Sigmoid colon (tissue), 7 donors: ENCODE measurements at places on chromosomes 11 and 22.

DNA sequence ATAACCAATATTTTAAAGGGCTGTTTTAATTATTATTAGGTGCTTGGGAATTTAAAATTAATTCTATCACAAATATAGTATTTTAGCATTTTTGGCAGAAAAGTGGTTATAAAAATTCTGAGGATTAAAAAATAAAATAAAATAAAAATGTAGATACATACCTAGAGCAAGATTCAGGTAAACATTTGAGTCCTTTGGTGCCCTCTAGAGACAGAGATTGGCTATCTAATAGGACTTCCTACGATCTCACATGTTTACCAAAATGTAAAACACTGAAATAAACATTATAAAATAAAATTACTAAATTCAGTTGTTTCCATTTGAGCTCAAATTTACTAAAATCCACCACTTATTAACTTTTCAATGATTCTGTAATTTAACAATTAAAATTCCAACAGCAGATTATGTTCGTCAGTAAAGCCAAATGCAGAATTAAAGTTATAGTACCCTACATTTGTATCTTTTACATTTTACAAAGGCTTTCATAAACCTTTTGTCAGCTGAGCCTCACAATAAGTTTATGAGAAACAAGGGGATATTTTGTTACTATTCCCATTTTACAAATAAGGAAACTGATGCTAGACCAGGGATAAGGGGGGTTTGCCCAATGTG is 27.7 kb downstream of the SLC36A4 start:
- no peak for DNase-seq

DNA sequence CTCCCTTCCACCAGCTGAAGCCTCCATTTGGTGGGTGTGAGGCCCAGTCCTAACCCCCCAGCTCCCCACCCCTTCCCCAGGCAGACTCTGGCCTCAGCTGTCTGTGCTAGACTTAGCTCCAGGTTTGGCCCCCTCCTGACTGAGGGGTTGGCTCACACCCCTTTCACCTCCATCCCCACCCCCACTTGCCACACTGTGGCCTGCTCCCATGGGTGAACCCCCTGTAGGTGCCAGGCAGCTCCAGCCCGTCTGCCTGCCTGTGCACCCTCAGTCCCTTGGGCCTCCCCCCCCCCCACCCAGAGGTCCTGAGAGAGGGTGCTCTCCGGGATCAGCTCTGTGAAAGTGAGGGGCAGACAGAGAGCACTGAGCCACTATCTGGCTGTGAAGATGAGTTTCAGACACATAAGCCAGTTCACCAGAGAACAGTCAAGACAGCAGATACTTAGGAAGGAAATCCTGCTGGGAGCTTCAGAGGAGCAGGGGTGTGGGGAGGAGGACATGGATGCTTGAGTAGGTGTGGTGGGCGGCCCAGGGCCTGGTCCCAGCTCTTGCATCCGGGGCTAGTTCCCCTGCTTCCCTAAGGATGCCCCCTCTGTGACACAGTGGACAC is 36.2 kb downstream of the PPM1F start:
- DNase-seq: no peak

- no peak for DNase-seq
Observed at GRCh38 chr11:58912124-58912523, 27.2 kb upstream of the GLYATL1 start.

GRCh38 chr11:111429066-111429506 is 50.0 kb upstream of the POU2AF1 start:
- DNase-seq: peak; percentile 81

GRCh38 chr11:5257296-5257695 is 2.7 kb upstream of the HBG2 start:
- no peak for DNase-seq

- no peak for DNase-seq
Observed at GRCh38 chr22:25282346-25282670, 62.9 kb downstream of the CRYBB2 start.

- DNase-seq: no peak
Observed at GRCh38 chr11:16015741-16016467, 340.4 kb downstream of the SOX6 start.

DNA sequence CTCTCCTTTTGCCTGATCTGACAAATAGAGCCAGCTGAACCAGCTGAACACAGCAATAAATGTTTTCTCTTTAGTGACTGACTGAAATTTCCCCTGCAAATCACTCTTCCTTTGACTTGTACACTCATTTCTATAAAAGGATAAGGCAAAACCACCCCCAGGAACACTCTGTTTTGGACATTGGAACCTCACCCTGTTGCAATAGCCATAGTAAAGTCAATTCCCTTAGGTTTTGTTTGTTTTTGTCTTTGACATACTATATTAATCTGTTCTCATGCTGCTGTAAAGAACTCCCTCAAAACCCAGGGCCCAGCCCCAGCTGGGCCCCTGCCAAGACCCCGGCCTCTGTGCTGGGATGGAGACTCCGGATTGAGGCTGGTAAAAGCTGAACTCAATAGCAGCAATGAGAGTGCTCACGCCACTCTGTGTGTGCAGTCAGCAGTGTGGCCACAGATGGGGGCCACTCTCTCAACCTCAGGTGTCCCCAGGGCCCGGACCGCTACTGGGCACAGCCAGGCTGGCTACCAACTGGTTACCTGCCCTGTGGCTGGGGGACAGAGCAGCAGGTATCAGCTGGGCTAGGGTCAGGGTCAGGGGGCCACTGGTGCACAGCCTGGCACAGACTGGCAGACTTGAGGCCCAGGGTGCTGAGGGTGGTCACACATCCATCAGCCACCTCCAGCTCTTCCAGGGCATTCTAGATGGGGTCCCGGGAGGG is 597.4 kb downstream of the LUZP2 start:
- no peak for DNase-seq

DNA sequence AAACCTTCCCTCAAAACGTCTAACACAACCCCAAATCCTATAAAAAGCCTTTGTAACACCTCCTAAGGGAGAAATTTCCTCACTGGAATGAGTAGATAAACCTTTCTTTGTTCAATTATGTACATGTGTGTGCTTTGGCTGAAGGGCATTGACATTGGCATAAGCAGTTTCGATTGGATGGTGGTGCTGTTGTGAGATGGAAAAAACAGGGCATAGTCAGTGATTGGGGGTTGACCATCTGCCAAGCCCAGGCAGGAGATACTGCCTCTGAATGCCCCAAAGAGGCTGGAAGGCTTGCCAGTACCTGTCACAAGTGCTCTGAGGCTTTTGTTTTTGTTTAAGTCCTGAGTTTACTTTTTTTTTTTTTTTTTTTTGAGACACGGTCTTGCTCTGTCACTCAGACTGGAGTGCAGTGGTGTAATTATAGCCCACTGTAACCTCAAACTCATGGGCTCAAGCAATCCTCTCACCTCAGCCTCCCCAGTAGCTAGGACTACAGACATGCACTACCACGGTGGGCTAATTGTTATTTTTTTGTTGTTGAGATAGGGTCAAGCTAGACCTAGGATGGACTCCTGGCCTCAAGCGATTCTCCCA is 1.2 kb upstream of the CCDC117 start:
- DNase-seq: no peak

DNA sequence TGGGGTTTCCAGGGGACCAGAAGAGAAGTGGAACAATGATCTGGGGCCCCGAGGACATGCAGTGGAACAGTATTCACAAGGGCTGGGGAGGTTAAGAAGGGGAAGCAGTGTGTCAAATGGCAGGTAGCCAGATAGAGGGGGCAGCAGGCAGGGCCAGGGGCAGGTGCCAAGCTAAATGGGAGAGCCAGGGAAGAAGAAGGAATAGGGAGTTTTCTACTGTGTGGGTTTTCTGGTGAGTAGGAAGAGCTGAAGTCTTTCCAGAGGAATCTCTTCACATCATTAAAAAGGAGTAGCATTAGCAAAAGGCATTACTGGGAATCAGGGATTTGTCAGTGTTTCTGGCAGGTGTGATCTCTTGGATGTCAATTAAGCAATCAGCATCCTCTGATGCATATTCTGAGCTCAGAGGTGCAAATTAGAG is 55.8 kb downstream of the IRAG1 start:
- DNase-seq: no peak

- DNase-seq: no peak
Observed at GRCh38 chr11:99548264-99548663, 527.5 kb downstream of the CNTN5 start.

GRCh38 chr22:49305214-49305965 is 522.3 kb downstream of the BRD1 start:
- peak; percentile 63 for DNase-seq

DNA sequence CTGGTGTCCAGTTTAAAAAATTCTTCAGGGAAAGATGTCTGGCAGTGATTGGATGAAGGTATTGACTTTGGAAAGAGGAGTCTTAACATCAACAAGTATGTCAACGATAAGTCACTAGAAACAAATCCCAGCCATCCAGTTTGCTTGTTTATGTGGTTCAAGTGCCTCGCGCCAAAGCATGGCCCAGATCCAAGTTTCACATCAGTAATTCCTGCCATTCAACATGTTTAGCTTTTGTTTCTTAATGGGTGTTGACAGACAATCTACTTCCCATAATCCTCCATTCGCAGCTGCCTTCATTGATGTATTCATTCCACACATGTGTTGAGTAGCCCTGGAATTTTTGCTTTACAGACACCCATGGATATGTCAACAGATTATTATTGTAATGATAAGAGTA is 77.8 kb downstream of the UBASH3B start:
- no peak for DNase-seq

GRCh38 chr11:94130298-94131046 is 1.8 kb downstream of the PANX1 start:
- DNase-seq: no peak

- DNase-seq: no peak
Observed at GRCh38 chr22:21778705-21779363, 43.2 kb upstream of the YPEL1 start.

- DNase-seq: no peak
Observed at GRCh38 chr11:44344423-44344820, 34.5 kb upstream of the ALX4 start.

- no peak for DNase-seq
Observed at GRCh38 chr11:131136486-131136885, 220.2 kb upstream of the SNX19 start.

DNA sequence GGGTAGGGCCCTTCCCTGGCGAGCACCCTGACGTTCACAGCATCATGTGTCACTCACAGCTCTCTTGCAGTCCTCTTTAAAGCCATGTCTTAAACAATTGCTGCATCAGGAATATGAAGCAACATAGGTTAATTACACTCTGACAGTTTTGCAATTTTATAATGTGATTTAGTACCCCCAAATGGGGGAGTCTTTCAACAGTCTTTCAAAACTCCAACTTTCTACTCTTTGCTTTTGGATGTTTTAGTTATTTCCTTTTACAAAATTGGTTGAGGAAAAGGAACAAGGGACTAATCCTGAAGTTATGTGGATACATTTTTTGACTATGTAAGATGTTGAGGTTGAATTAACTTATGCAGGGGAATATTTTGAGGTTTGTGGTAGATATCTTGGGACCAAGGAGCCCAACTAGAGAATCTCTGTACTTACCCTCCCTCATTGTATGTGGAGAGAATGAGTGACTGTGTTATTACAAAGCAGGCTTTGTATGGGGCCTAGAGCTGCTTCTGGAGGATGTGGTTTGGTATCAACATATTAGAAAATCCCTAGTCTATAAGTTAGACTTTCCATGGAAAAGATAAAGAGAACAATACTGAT is at the start of gene MMP8:
Gene MMP8 (minus strand): TSS at position 51 of the 597 bp plus-strand sequence. CDS start 99 bp downstream, outside the sequence.
- DNase-seq: no peak

GRCh38 chr22:17120711-17121232 is 388 bp downstream of the TMEM121B start:
- no peak for DNase-seq

DNA sequence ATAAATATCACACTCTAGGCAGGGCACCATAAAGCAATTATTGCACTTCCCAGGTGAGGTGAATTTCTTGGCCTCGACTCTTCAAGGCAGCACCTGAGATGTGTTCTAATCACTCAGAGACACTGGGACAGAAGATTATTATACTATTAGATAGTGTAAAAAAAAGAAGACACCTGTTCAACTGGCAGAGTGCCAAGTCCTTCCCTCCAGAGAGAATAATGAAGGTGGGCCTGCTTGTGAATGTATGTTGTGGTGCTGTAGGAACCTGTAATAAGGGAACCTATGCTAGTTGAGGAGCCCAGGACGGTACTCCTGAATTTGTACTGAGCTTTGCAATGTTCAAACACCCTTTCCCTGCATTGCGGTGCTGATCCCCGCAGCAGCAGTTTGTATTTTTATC is 107.5 kb downstream of the NXPE2 start:
- DNase-seq: no peak

GRCh38 chr11:128527046-128527445 is 60.3 kb downstream of the ETS1 start:
- no peak for DNase-seq

DNA sequence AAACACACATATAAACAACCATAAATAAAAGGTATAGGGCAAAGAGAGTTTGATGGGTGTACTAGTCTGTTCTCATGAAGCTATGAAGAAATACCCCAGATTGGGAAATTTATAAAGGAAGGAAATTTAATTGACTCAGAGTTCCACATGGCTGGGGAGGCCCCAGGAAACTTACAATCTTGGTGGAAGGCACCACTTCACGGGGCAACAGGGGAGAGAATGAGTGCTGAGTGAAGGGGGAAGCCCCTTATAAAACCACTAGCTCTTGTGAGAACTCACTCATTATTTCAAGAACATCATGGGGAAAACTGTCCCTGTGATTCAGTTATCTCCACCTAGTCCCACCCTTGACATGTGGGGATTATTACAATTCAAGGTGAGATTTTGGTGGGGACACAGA is 385.9 kb upstream of the ANO5 start:
- no peak for DNase-seq

GRCh38 chr11:134589129-134589528 is 177.1 kb upstream of the B3GAT1 start:
- DNase-seq: no peak

- no peak for DNase-seq
Observed at GRCh38 chr22:23263651-23264555, 83.6 kb downstream of the BCR start.

GRCh38 chr11:115360186-115360824 is 143.9 kb downstream of the CADM1 start:
- DNase-seq: no peak

GRCh38 chr11:118211006-118211405 is 13.8 kb downstream of the JAML start:
- DNase-seq: no peak

GRCh38 chr11:124745270-124745834 is 5.6 kb downstream of the NRGN start:
- DNase-seq: no peak

DNA sequence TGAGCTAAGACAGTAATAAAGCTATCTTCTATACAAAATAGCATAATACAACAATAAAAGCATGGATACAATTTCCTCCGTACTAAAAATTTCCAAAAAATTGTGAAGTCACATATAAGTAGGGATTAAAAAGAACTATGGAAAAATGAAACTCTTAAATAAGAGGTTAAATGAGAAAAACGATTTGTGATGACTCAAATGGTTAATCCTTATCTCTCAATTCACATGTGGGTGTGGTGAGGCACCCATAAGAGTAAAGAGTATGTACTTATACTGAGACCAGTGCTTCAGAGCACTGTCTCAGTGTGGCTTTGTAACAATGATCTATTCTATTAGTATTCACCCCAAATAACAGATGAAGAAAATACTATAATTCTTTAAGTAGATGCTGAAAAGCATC is 25.0 kb upstream of the CCDC34 start:
- DNase-seq: no peak
